Foreskin melanocyte (primary cell): ENCODE measurements at places on chromosomes 7 and 10.
A peak's percentile ranks its signal among the peaks of the same experiment; 100 is the strongest.

- DNase-seq = no peak
Observed at GRCh38 chr10:81889181-81889769, 14.3 kb downstream of the NRG3 start.

DNA sequence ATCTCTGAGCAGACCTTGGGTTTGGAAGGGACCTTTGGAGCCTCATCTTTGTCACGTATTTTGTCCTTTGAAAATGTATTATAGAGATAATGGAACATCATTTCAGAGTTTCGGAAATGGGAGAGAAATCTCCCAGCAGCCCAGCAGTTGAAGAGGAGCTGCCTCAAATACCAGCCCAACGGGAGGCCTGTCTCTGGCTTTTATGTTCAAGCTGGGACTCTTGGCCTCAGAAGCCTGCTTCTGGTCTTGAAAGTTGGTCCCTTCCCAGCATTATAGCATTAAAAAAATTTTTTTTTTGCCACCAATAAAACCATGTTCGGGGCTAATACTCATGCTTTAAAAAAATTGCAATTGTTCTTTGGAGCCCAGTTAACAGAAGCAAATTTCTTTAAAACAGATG is 73.4 kb upstream of the CTBP2 start:
- no peak for DNase-seq

- no peak for DNase-seq
Observed at GRCh38 chr7:143492043-143492471, 14.4 kb downstream of the TAS2R41 start.

DNA sequence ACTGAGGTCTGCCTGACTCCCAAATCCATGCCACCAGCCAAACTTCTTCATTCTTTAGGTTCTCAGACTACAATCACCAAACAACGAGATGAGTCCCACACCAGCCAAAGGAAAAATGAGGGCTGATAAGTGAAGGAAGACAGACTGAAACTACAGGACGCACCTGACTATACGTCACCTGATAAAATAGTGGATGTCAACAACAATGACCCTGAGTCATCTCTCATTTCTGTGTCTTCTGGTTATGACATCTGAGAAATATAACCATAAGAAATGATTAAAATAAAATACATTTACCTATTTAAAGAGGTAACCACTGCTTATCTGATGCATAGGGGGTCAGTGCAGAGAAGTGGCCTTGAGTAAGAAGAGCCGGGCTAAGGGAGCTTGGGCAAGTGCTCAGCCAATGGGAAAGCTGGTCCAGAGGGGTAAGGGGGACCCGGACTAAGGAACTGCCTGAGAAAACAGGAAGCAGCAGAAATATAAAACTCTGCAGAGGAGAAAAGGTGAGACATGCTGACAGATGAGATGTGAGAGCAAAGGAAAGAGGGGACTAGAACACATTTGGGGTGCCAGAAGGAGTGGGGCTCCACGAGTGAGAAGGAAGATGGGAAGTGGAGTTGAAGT is 51.8 kb downstream of the HIPK2 start:
- DNase-seq = no peak

GRCh38 chr10:84818961-84819360 is 490.6 kb downstream of the CCSER2 start:
- DNase-seq = no peak

GRCh38 chr10:86706977-86707376 is 38.7 kb downstream of the LDB3 start:
- no peak for DNase-seq

DNA sequence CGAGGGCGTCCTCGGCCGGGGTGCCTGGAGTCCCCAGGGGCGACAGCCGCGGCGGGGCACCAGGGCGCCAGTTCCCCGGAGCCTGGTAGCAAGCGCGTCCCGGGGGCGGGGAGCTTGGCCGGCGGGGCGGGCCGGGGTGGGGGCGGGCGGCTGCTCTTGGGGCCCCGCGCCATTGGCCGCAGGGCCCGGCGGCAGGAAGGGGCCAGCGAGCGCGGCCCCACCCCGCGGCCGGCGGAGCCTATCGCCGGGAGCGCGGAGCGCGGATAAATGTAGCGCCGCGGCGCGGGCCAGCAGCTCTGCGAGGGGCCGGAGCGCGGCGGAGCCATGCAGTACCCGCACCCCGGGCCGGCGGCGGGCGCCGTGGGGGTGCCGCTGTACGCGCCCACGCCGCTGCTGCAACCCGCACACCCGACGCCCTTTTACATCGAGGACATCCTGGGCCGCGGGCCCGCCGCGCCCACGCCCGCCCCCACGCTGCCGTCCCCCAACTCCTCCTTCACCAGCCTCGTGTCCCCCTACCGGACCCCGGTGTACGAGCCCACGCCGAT is at the start of gene HHEX:
Gene HHEX (plus strand): TSS at position 293 of the 548 bp plus-strand sequence. CDS start 32 bp downstream, at position 325.
- peak; percentile 26 for DNase-seq

DNA sequence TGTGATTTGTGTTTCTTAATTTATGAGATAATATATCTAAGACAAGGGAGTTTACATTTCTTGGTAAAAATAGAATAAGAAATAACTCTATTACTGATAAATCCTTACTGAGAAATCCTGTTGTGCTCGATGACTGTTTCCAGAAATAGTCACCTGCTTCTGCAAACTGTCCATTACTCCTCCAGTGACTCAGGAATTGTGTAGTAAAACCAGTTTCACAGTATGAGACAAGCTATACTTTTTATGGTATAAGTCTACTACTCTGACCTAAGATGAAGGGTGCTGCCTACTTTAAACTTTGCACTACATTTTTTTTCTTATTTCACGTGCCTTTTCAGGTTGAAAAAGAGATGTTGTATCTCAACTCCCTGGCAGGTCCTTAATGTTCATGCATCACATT is 6.8 kb upstream of the ANKRD22 start:
- DNase-seq = no peak
